Right atrium auricular region (tissue), 2 donors: ENCODE measurements at places on chromosomes 1 and 21. TPM values are rescaled to one million over a fixed set of nuclear protein-coding genes. Genes with fewer than 3 reads are reported as not detected.

- no peak for DNase-seq
Observed at GRCh38 chr1:39940253-39940652, 14.7 kb upstream of the MFSD2A start.

DNA sequence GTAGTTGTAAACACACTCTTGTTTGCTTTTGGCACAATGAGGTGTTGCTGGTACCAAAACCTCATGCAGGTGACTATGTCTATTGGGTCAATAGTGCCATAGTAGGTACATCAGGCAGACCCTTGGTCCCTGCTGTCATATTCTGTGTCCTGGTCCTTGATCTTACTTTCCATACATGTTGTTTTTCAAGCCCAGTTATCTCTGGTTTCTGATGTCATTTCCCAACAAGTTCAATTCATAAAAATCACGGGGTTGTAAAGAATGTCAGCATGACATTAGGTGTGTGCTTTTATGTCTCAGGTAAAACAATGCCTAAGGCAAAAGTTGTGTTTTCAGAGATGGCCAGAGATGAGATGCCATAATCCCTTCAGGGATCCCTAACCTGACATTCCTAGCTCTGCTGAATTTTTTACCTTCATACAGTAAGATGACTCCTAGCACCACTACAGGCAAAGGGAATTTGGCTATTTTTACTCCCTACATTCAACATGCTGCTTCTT lies 390.3 kb upstream of the PKN2 start:
- no peak for DNase-seq

GRCh38 chr1:18452550-18452949 lies 28.2 kb upstream of the KLHDC7A start:
- no peak for DNase-seq

GRCh38 chr1:65495137-65495536 lies 74.7 kb downstream of the LEPR start:
- DNase-seq, result no peak

DNA sequence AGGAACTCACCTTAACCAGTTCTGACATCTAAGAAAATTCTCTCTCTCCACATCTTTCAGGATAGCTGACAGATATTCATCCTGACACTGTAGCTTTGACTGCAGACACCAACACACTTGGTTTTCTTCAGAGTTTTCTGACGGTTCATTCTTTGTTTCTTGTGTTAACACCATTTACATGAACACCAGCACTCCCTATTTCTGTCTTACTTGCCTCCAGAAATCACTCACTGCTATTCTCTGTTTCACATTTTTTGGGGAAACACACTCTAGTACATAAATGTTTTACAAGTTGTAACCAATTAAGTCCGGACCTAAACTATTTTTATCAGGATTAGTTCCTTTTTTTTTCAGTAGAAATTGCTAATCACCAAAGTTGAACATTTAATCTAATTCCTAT lies 15.4 kb downstream of the FLVCR1 start:
- no peak for DNase-seq

DNA sequence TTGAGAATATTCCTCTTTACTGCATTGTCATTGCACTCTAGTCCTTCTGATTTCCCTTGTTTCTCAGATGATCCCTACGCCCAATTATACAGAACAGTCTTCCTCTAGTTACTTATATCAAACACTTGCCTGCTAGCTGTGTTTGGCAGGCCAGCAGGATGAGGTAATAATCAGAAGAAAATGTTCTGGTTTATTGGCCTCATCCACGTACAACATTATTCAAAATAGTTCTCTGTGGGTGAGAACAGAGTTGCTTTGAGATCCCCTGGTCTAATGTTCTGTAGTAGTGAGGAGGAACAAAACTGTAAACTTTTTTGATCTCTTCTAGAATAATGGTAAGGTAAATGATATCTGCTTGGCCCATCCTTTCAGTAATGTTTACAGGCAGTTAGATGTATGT lies 22.3 kb upstream of the C1orf105 start:
- DNase-seq, result no peak

Gene SPRR2F
- not detected for total RNA-seq

DNA sequence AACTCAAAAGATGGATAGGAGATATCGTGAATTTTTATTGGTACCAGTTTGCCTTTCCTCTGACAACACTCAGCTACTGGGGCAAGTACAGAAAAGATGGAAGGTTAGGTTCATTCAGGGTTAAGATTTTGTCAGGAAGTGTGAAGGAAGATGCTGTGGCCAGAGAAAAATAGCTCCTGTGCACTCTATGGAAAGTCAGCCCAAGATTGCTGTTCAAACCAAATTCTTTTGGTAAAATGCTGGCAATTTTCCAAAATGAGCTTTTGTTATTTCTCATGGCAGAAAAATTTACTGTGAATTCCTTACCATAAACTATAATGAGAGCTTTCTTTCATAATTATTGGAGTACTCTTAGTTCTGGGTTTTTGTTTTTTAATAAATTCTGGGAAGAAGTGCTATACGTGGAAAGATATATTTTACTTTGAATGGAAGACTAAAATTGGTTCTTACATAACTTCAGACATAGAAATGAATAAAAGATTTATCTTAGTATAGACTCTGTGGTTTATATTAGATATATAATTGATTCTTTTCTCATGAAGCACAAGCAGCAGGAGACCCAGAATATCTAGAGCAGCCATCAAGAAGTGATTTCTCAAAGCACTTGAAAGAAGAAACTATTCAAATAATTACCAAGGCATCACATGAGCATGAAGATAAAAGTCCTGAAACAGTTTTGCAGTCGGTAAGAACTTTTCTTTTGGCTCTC lies 112.2 kb downstream of the USP25 start:
- no peak for DNase-seq

- no peak for DNase-seq
Observed at GRCh38 chr1:68344208-68344607, 105.5 kb downstream of the RPE65 start.

- DNase-seq, result no peak
Observed at GRCh38 chr1:117001254-117001927, at the start of gene CD101. CD101 (plus strand) TSS chr1:117001760; CDS start chr1:117001818, 58 bp downstream.

- DNase-seq, result no peak
Observed at GRCh38 chr1:78913950-78914349, 92.6 kb downstream of the ADGRL4 start.

DNA sequence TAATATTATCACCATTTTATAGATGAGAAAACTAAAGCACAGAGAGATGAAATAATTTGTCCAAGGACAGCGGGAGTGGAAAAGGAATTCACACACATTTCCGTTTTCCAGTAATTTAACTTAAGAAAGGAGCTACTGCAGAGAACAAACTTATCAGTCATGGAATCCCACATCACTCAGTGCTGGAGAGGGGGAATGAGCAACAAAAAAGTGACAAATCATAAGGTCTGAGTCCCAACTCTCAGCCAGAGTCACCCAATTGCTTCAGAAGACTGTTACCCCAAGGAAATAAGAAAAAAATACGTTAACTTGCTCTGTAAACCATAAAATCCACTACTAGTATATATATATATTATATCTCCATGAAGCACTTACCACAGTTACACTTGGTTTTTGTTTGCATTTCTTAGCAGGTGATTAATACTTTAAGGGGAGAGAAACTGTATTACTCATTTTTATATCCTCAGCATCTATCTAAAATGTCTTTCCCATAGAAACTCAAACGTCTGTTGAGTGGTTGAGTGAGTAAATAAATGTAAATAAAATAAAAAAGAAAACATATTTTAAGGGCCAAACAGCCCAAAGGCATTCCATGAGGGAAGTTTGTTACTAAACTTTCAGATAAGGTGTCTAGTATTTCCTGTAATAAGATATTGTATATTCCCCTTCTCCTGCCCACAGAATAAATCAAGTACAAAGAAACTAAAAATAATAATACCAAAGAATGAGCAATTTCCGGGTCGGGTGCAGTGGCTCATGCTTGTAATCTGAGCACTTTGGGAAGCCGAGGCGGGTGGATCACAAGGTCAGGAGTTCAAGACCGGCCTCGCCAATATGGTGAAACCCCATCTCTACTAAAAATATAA lies 76.8 kb downstream of the SLC45A1 start:
- no peak for DNase-seq

Gene TIMM17A
- 59.1 TPM for total RNA-seq

DNA sequence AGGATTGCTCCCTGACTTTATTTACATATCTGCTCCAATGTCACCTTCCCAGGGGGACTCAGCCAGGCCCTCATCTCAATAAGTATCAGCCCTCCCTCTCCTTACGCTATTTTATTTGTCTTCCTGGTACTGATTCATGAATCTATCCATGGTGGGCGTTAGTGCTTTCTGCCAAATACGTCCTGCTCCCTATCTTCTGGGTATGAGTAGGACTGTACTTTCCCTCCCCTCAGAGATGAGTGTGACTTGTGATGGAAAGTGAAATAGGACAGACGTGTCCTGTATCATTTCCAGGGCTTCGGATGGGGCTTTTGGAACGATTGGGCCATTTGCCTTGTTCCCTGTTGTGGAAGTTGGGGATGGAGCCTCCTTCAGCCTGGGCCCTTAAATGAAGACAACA lies 47.5 kb downstream of the FOXO6 start:
- DNase-seq, result no peak

GRCh38 chr1:14611792-14612191 lies 13.3 kb downstream of the KAZN start:
- DNase-seq, result no peak

GRCh38 chr1:225318706-225319575 lies 108.9 kb downstream of the LBR start:
- no peak for DNase-seq

GRCh38 chr1:225940385-225941151 lies 452 bp downstream of the LEFTY2 start:
- DNase-seq, result no peak

DNA sequence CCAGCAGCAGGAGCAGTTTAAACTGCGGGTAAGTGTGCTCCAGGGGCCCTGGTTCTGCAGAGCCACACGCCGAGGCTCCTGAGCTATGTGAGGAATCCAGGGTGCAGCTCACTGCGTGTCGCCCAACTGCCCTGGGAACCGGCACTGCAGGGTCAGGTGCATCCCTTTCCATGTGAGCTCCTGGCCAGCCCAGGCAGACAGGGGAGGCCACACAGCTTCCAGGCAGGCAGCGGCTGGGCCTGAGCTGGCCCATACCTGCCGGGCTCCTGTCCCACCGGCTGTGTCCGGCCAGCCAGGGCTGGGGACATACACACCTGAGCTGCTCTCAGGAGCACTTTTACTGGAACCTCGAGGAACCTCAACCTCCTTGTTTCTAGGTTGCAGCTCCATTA lies 18.6 kb upstream of the COL18A1 start:
- DNase-seq, result no peak

Gene SLFNL1
- 0.59 TPM for total RNA-seq

Gene CDC20
- 2.5 TPM for total RNA-seq

Gene HS2ST1
- total RNA-seq, result 7.7 TPM

Gene UTS2
- not detected for total RNA-seq

DNA sequence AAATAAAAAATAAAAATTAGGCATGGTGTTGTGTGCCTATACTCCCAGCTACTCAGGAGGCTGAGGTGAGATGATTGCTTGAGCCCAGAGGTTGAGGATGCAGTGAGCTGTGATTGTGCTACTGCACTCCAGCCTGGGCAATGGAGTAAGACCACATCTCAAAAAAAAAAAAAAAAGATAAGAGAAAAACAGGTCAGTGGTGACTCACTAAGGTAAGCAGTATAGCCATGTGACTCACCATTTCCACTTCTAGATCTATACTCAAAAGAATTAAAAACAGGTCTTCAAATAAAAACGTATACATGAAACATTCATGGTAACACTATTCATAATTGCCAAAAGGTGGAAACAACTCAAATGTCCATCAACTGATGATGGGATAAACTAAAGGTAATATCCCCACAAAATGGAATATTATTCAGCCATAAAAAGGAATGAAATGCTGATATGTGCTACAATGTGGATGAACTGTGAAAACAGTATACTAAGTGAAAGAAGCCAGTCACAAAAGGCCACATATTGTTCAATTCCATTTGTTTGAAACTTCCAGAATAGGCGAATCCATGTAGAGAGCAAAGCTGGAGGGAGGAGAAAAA lies 75.1 kb downstream of the ZNF281 start:
- DNase-seq, result no peak

- DNase-seq, result no peak
Observed at GRCh38 chr1:182238421-182238820, 153.2 kb downstream of the GLUL start.

Gene USH2A
- 2.4 TPM for total RNA-seq

GRCh38 chr21:45109831-45110492 lies 35.6 kb downstream of the ADARB1 start:
- no peak for DNase-seq

- no peak for DNase-seq
Observed at GRCh38 chr1:20250340-20250989, 40.2 kb upstream of the VWA5B1 start.

DNA sequence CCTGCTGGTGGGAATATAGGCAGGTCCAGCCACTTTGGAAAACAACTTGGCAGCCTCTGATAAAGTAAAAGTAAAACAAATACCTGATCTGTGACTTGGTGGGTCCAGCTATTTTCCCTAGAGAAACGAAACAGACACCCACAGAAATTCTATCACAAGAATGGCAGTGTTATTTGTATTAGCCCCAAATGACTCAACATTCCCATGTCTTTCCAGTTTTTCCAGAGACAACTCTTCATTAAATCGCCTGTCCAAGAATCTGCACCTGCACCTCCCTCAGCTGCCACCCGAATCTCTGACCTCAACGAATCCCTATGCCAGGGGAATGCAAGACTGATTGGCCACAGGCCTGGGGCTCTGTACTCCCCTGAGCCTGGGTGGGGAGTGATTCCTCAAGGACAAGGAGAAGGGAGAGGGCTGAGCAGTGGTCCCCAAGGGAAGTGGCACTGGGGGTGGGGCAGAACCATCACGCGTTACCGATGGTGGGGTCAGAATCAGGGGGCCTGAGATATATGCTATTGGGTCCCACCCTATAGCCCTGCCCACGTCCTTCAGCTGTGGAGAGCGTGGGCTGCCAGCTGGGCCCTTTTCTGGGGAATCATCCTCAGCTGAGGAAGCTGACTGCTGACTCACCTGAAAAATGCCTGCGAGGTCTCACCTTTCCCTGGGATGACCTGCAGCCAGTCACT lies 553.0 kb downstream of the PTPRU start:
- DNase-seq, result peak; percentile 32

GRCh38 chr1:153343040-153343681 lies 5.5 kb downstream of the PGLYRP4 start:
- no peak for DNase-seq

DNA sequence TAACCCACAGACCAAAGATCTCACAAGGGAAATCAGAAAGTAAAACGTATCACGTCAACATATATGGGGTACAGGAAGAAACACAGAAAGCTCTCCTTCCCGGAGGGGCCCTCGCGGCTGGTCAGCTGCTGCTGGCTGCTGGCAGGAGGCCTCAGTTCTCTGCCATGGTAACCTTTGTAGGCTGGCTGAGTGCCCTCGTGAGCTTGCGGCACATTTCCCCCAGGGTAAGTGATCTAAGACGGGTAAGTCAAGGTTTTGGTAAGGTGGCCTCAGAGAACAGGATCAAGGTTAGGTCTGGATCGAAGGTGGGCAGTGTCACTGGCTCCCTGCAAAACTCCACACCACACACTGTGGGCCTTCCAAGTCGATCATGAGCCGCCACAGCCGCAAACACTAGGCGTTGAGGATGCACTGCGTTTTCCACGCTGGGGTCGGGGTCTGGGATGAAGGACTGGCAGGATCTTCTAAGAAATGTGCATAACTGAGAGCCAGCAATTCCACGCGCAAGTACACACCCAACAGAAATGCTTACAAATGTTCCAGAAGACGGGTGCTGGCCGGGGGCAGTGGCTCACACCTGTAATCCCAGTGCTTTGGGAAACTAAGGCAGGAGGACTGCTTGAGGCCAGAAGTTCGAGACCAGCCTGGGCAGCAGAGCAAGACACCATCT lies 33.9 kb downstream of the WDR4 start:
- DNase-seq, result no peak
